ENCODE measurements at places on chromosomes 2 and 18. TPM values are rescaled to one million over a fixed set of nuclear protein-coding genes. Genes with fewer than 3 reads are reported as not detected.

DNA sequence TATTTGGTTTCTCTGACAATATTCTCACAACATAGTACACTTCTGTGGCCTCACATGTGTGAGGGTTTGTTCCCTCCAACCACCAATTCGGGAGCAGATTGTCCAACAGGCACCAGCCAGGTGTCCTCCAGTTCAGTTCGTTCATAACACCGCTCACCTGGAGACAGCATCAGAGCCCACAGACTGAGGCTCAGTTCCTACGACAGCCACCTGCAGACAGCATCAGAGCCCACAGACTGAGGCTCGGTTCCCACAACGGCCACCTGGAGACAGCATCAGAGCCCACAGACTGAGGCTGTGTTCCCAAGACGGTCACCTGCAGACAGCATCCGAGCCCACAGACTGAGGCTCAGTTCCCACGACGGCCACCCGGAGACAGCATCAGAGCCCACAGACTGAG lies 58.2 kb upstream of the SNTG2 start:
- H3K4me3 ChIP-seq = no peak overlapping the region
- no peak for DNase-seq
- H3K36me3 ChIP-seq = no peaks in the 10 kb centered on the region
- H3K27ac ChIP-seq = no peak overlapping the region

DNA sequence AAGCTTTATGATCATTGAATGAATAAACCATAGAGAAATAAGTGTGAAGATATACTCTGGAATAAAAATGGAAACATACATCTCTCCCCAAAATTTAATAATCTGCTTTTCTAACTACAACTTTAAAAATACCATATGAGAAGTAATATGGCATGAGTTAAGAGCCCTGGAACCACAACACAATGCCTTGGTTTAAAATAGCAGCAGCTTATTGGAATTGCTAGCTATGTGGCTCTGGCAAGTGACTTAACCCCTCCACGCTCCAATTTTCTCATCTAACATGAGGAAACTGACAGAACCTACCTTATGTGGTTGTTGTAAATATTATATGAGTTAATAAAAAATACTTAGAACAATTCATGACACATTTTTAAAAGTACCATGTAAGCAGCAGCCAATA lies 76.4 kb downstream of the VPS54 start:
- peaks cover 15% of the 10 kb centered on the region for H3K36me3 ChIP-seq
- no peaks in the 10 kb centered on the region for H3K27me3 ChIP-seq
- H3K27ac ChIP-seq = no peak overlapping the region
- no peaks in the 10 kb centered on the region for H3K4me1 ChIP-seq
- H3K4me3 ChIP-seq = no peak overlapping the region

The UGT1A3 gene
- not detected for total RNA-seq

The OR6B3 gene
- total RNA-seq = not detected

GRCh38 chr2:219658196-219658846 lies 30.9 kb downstream of the SLC4A3 start:
- no peaks in the 10 kb centered on the region for H3K36me3 ChIP-seq
- DNase-seq = no peak
- H3K27ac ChIP-seq = no peak overlapping the region
- H3K4me1 ChIP-seq = peaks cover 9% of the 10 kb centered on the region

The NTSR2 gene
- not detected for total RNA-seq

DNA sequence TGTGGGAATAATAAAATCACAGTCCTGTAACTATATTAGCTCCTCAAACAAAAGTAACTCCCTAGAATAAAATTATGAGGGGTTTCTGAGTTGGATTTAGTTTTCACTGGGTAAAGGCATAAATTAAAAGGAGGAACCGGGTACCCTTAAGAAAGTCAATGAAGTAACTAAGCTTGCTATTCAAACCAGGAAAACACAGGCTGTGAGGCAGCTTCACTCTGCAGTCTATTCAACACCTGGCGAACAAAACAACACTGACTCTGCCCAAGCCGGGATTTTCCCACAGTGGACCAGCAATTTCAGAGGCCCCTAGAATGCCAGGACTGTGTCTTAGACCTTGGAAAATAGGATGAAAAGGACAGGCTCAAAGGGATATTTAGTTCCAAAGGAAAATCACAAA lies 24.6 kb upstream of the CREB1 start:
- no peak overlapping the region for H3K27ac ChIP-seq
- no peaks in the 10 kb centered on the region for H3K27me3 ChIP-seq
- H3K4me3 ChIP-seq = no peak overlapping the region
- H3K4me1 ChIP-seq = peaks cover 5% of the 10 kb centered on the region

DNA sequence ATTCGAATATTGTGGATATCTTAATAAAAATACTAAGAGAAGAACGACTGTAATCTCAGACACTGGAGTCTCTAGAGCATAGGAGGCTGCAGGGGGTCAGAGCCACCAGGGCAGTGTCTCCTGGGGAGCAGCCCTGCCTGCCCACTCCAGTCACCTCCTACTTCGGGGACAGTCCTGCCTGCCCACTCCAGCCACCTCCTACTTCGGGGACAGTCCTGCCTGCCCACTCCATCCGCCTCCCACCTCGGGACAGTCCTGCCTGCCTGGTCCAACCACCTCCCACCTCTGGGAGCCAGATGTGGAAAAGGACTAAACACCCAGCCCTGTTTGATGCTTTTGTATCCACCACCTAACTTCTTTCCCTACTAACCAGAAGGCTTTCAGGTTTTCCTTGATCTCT lies 350.1 kb upstream of the SMIM21 start:
- no peaks in the 10 kb centered on the region for H3K4me1 ChIP-seq
- DNase-seq = no peak
- no peak overlapping the region for H3K4me3 ChIP-seq

DNA sequence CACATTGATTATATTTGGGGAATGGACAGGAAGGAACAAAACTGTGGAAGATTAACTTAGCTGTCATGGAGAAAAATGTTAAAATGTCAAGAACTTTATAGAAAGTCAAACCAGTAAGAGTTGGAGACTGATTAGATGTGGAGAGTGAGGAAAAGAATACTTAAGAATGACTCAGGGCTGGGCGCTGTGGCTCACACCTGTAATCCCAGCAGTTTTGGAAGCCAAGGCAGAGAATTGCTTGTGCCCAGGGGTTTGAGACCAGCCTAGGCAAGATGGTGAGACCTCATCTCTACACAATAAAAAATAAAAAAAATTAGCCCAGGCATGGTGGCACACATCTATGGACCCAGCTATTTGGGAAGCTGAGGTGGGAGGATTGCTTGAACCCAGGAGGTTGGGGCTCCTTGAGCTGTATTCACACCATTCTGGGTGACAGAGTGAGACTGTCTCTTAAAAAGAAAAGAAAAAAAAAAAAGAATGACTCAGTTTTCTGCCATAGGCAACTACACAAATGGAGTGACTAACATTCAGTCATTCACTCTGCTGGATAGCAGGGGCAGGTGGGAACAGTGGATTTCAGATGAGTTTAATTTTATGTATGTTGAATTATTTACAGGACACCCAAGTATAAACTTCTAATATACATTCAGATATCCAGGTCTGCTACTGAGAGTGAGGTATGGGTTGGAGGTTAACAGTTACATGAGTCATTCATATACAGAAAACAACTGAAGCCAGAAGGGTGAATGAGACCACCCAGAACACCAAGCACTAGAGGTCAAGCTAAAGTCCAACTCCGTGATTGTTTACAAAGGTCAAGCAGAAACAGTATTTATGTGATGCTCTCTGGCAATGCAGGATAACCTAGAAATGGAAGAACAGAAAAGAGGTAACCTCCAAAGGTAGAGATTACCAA lies 33.9 kb downstream of the ORC2 start:
- no peaks in the 10 kb centered on the region for H3K27me3 ChIP-seq
- H3K36me3 ChIP-seq = peaks cover 57% of the 10 kb centered on the region
- no peak overlapping the region for H3K27ac ChIP-seq
- no peak for DNase-seq
- H3K4me3 ChIP-seq = no peak overlapping the region
- no peaks in the 10 kb centered on the region for H3K4me1 ChIP-seq

The RAB6C gene
- not detected for total RNA-seq

- no peaks in the 10 kb centered on the region for H3K36me3 ChIP-seq
- peaks cover 5% of the 10 kb centered on the region for H3K27me3 ChIP-seq
- no peaks in the 10 kb centered on the region for H3K4me1 ChIP-seq
- no peak overlapping the region for H3K27ac ChIP-seq
These were observed 420.7 kb upstream of the MYT1L start for GRCh38 chr2:2751715-2752315.

GRCh38 chr2:234724850-234725249 lies 227.0 kb upstream of the SH3BP4 start:
- H3K27ac ChIP-seq = no peak overlapping the region
- no peak for DNase-seq
- no peak overlapping the region for H3K4me3 ChIP-seq
- H3K4me1 ChIP-seq = no peaks in the 10 kb centered on the region

- peaks cover 4% of the 10 kb centered on the region for H3K27me3 ChIP-seq
- no peak overlapping the region for H3K27ac ChIP-seq
- no peak for DNase-seq
- peaks cover 6% of the 10 kb centered on the region for H3K4me1 ChIP-seq
- H3K36me3 ChIP-seq = no peaks in the 10 kb centered on the region
- H3K4me3 ChIP-seq = no peak overlapping the region
These were observed 31.2 kb upstream of the MAL start for GRCh38 chr2:94994063-94994913.

The KCNE4 gene
- not detected for total RNA-seq

DNA sequence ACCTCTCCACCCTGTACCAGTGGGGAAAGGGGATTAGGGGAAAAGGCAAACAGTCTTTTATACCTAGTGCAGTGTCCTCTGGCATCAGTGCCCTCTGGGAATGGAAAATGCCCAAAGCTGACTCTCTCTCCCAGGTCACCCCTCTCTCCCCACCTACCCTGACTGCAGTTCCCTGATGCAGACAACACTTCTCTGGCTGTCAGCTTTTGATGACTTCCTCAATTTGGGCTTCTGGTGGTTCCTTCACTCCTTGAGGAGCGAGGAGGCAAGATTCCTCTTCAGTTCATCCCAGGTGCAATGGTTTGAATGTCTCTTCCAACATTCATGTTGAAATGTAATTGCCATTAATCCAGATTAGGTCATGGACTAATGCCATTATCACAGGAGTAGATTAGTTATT lies 19.7 kb upstream of the PPM1B start:
- H3K27ac ChIP-seq = no peak overlapping the region
- H3K36me3 ChIP-seq = no peaks in the 10 kb centered on the region
- H3K4me1 ChIP-seq = no peaks in the 10 kb centered on the region
- H3K27me3 ChIP-seq = peaks cover 4% of the 10 kb centered on the region
- no peak for DNase-seq

DNA sequence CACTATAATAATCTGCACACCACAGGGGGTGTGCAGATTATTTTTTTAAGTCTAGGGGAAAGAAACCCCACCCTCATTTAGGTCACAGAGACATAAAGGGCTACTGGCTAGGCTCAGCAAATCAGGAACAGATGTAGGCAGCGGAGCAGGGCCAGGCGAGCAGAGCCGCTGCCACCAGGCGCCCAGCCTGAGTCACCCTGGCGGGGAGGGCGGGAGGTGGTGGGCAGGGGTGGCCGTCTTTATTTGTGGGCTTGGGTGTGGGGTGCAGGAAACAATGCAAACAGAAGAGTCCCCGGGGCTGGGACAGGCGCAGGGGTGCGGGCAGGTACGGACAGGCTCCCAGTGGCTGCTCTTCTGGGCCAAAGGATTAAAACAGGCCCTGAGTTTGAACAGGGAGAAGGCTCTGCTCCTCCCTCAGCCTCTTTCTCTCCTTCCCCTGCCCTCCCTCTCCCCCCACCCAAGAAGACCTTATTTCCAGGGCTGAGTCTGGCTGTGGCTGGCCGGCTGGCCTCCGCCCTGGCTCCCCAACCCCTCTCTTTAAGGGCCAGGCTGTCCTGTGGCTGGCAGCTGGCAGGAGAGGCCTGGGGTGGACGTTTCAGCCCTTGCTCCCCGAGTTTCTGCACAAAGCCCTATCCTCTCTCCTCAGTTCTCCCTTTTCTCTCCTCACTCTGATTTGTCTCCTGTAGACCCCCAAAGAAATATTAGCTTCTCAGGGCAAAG lies 142.9 kb upstream of the SMAD2 start:
- no peaks in the 10 kb centered on the region for H3K4me1 ChIP-seq
- no peaks in the 10 kb centered on the region for H3K36me3 ChIP-seq
- H3K27ac ChIP-seq = no peak overlapping the region
- no peak overlapping the region for H3K4me3 ChIP-seq

DNA sequence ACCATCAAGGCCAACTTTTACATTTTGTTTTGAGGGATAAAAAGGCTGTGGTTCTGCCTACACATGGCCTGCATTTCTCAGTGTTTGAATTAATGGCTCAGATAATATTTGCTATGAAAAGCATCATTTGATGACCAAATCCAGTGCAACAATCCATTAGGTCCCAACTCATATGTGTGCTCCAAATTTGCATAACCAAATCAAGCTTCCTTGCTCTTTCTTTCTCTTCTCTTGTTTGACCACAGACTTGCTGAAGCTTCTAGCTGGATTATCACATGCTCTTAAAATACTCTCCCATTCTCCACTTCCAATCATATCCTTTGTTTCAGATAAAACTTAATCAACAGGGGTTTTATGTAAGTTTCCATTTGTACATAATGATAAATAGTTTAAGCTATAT lies 147.0 kb downstream of the TCF4 start:
- H3K36me3 ChIP-seq = no peaks in the 10 kb centered on the region
- no peaks in the 10 kb centered on the region for H3K27me3 ChIP-seq
- H3K4me1 ChIP-seq = no peaks in the 10 kb centered on the region
- H3K27ac ChIP-seq = no peak overlapping the region
- no peak for DNase-seq

GRCh38 chr2:83823229-83823628 lies 635.9 kb downstream of the SUCLG1 start:
- H3K4me1 ChIP-seq = no peaks in the 10 kb centered on the region
- no peak for DNase-seq

DNA sequence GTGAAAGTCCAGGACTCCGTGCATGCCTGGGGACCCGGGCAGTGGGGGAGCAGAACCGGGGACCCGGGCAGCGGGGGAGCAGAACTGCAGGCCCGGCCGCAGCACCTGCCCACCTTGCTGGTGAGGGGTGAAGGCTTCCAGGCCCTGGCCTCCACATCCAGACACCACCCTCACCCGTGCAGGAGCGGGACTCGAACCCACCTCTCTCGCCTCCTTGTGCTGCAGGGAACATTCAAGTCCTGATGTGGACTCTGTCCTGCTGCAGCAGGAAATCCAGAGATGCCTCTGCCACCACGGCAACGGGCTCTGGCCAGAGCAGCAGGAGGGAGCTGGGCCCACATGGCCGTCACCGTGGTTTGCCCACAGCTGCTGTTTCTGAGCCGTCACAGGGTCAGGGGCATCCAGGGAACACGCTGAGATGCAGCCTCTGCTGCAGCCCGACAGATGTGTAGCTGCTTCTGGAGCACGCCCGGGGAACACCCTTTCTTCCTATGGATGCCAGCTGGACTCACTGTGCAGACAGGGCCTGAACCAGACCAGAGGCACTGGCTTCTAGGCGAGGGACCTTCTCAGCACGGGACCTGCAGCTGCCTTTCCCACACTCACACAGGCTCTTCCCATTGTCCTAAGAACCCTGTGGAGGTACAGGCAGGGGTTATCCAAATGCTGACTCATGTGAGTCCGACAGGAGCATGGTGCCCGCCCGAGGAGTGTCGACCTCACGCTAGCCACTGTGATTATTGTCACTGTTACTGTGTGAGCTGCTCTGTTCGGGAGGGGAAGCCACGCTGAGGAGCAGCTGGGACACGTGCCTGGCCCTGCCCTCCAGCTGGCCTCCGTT lies 89.2 kb upstream of the CTDP1 start:
- H3K27ac ChIP-seq = no peak overlapping the region
- no peak for DNase-seq
- peaks cover 6% of the 10 kb centered on the region for H3K27me3 ChIP-seq
- H3K36me3 ChIP-seq = no peaks in the 10 kb centered on the region

All from K562 (cell line).